ENCODE measurements at places on chromosomes 16 and 17.

- no peak for DNase-seq
Observed at GRCh38 chr16:85018529-85019236, 7.3 kb upstream of the ZDHHC7 start.

- no peak for DNase-seq
Observed at GRCh38 chr16:24353622-24354021, 97.5 kb downstream of the CACNG3 start.

DNA sequence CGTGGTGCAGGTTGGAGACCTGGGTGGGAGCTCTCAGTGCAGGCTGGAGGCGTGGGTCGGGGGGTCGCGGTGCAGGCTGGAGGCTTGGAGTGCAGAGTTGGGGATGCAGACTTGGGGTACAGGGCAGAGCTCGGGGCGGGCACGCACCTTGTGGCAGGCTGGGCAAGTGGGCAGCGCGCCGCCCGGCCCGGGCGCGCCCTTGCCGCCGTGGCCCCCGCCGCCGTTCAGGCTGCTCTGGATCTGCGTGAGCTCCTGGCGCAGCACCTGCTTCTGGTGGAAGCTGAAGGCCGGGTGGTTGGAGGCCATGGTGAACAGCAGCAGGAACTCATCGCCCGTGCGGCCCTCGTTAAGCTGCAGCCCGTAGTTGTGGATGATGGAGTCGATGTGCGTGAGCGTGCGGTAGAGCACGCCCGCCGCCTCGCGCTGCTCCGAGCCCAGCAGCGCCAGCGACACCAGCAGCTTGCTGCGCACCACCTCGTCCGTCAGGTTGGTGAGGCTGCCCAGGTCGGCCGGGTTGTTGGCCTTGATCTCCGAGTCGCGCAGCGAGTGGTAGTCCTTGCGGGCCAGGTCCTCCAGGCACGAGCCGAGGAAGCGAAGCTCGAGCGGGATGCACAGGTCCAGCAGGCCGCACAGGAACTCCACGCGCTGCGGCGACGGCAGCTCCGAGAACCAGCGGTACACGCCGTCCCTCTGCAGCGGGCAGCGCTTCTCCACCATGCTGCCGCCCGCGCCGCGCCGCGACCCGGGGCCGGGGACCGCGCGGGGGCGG lies 1.1 kb downstream of the ZCCHC14 start:
- DNase-seq: no peak

DNA sequence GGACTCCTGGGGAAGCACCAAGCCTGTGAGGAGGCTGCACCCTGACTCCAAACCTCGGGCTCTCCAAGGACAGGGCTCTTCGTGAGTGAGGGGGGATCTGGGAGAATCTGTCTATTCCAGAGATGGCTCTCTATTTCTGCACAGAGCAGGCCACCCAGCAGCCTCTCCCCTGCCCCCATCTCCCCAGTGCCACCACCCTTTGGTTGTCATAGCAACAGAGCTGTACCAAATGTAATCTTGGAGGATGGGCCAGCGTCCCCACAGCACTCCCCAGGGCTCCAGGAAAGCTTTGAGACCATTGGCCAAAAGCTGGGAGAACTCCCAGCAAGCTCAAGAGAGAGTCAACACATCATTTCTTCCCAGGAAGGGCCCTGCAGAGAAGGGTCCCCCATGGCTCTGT lies 49.3 kb downstream of the ABCC12 start:
- no peak for DNase-seq

DNA sequence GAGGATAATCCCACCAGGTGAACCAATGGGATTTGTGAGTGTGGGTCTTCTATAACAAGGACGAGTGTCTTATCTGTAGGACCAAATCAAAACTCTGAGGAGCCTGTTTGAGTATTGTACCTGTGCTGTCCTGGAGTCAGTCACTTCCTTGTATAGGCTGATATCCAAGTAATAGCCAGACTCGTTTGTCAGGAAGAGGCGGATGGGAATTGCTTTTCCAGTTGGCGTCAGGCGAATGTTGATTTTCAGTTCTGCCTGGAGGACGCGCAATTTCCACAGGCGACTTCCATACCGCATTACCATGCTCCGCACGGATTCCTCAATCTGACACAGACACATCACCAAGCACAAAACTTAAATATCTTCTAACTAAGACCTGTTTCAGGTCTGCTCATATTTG lies 187.6 kb upstream of the C17orf78 start:
- no peak for DNase-seq

- DNase-seq: no peak
Observed at GRCh38 chr17:73282629-73283028, 20.9 kb upstream of the CPSF4L start.

DNA sequence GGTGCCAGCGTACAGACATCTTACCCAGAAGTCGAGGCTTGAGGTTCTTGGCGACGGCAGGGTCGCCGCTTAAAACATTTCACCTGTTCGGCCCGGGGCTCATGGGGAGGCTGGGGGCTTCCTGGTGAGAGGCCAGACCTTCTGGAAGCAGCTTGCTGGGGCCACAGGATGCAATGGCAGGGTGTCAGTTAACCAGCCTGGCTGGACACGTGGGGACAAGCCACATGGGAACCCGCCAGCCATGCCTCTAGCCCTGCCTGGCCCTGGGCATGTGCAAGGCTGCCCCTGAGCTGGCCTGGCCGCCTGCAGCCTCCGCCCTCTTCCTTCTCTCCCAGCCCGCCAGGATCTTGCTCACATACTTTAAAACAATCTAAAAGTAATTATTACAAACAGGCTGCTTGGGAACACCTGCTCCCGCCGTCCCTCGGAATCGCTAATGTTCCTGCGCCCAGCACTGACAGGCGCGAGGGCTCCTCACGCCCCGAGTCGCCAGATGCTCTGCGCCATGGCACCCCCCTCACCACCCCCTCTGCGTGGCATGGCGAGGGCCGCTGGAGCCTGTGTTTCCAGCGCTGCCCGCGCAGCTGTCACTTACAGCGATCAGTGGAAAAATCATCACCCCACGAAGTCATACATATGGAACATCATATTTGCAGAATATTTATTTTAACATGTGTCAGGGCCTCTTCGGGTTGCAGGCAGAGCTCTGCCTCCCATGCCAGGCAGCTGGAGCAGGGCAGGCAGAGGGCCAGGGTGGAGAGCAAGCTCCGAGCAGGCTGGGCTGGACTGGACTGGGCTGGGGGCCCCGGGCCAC lies 188.7 kb upstream of the GSE1 start:
- no peak for DNase-seq

- DNase-seq: no peak
Observed at GRCh38 chr16:90020260-90020837, 1.1 kb upstream of the DBNDD1 start.

GRCh38 chr16:30876867-30877266 lies 17.0 kb downstream of the BCL7C start:
- no peak for DNase-seq

DNA sequence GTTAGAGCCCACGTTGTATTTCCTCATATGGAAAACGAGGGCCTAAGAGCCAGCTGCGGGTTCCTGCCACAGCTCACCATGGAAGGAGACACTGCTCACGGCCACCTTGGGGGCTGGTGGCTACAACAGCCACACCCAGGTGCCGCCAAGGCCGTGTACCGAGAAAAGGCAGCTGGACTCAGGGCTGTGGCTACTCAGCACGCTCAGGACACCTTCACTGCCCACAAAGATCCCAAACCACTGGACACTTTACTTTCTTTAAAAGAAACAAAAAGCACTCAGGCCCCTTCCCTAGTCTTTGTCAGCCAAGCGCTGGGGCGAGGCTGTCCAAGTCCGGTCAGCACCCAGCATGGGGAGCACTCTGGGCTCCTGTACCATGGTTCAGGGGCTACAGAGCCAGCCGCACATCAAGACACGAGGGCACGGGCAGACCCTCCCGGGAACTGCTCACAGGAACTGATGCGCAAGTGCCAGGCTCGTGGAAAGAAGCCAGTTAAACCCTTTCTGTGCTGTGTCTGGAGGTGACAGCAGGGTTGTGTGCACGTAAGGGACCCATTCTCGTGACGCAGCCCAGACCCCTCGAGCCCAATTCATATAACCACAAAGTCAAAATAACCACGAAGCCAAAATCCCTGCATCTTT lies 18.5 kb downstream of the SLC16A3 start:
- DNase-seq: no peak

- no peak for DNase-seq
Observed at GRCh38 chr16:8849411-8850011, 19.3 kb downstream of the CARHSP1 start.

DNA sequence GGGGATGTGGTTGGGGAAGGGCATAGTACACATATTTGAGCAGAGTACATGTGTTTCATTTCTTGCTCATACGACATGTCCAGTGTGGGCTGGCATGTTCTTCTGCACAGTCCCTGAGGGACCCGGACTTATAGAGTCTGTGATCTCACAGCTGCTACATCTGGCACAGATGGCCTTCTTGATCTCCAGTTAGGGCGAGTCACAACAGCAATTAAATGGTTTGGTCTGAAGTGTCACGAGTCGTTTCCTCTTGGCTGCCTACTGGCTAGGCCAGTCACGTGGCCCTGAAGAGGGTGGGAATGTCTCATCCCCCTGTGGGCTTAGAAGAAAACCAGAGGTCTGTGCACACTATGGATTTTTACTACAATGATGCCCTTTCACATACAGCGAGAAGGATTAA lies 443.6 kb downstream of the WWOX start:
- DNase-seq: no peak
